ENCODE measurements at places on chromosomes 7 and 10. TPM values are rescaled to one million over a fixed set of nuclear protein-coding genes. Genes with fewer than 3 reads are reported as not detected.

DNA sequence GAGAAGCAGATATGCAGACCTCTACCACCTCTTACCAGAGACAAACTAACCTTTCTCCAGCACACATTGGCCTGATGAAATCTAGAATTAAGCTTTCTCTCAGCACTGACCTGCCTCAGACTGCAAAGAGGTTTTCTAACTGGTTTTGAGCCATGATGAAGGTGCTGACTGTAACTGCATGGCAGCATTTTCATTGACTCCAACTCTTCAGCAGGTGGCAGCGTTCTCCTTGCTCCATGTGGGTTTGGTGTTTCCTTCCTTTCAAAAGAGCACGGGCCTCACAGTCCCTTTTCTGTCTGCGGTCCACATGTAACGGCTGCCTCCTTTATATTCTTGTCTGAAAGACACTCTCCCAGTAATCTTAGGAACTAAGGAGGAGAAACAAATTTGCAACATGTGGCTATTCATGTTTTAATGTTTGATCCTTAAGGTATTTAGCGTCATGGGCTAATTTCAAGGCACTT is 12.6 kb downstream of the KLLN start:
- peak; percentile 42 for DNase-seq

DNA sequence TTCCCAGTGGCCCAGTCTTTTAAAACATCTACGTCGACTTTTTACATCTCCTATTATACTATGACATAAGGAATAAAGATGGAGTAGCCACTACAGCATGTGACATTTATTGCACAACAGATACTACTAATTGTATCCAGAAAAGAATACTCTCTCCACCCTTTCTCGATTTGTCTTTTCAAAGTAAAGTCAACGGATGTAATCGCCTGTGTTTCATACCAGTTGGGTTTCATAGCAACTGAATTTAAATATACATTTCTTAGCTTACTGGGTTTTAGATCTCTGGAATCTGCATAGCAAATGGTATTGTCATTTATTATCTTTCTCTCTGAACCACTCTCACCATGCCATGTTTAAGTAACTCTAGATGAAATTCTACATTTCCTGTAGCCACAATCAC is 86.4 kb upstream of the TRIL start:
- DNase-seq: no peak

The ADAM22 gene
- not detected for total RNA-seq

DNA sequence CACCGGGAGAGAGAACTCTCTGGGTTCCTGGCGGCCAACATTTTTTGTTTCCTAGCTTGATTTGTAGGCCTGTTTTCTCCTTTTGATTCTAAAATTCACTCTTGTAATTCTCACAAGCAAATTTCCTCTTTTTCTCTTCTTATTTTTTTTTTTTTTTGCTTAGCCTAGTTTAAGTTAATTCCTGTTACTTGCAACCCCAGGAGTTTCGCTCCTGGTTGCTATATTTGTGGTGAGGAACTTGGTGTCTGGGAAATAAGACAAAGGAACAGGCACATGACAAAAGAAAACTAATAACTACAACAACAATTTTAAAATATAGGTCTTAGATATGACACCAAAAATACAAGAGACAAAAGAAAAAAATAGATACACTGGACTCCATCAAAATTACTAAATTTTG is 6.7 kb downstream of the AOAH start:
- no peak for DNase-seq

DNA sequence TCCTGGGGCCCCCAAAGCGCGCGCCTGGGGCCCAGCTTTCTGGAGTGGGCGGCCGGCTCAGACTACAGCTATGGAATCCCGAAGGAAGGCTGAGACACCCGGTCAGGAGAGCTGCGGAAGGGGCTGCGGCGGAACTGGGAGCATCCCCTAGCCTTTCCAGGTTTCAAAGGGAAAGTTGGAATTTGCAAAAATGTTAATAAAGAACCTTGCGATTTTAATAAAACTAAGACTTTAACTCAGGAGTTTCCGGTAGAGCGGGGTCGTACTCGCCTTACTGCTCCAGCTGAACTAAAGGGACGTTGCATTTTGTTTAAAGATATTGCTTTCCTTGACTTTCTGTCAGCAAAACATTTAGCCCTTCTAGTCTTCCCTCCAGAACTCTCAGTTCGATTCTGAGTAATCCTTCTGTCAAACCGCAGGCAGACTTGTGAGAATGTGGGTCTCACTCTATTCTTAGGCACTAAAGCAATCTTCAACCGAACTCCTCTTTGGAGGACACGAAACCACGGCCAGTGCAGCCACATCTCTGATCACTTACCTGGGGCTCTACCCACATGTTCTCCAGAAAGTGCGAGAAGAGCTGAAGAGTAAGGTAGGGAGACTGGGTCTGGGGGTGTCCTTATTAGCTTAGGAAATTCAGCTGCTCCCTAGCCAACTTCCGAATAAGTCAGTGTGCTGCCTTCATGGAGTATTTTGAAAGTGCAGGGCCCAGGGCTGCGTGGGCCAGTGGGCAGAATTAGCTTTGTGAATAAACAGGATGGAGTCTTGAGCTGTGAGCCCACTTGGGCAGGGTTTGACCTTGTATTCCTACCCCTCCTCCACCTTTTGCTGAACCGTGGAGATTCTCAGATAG is 1.9 kb downstream of the CYP26A1 start:
- no peak for DNase-seq

GRCh38 chr10:122802282-122802681 is 43.4 kb downstream of the CUZD1 start:
- no peak for DNase-seq

GRCh38 chr10:132142396-132143161 is 44.2 kb upstream of the DPYSL4 start:
- peak; percentile 46 for DNase-seq

- peak; percentile 39 for DNase-seq
Measured at GRCh38 chr7:64559206-64559605, 3.7 kb downstream of the ZNF680 start.

DNA sequence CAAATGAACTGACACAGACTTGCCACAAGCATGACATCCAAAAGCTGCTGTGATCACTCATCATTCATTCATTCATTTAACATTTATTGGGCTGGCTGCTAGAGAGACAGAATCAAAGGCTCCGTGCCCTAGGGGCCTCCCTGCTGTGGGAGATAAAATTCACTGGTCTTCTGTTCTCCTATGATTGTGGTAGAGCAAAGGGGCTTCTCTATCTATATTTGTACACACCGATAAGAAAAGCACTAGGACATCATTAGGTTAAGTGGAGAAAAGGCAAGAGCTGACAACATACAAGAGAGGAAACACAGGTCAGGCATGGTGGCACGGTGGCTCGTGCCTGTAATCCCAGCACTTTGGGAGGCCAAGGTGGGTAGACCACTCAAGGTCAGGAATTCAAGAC is 847.0 kb downstream of the TYW1 start:
- no peak for DNase-seq

DNA sequence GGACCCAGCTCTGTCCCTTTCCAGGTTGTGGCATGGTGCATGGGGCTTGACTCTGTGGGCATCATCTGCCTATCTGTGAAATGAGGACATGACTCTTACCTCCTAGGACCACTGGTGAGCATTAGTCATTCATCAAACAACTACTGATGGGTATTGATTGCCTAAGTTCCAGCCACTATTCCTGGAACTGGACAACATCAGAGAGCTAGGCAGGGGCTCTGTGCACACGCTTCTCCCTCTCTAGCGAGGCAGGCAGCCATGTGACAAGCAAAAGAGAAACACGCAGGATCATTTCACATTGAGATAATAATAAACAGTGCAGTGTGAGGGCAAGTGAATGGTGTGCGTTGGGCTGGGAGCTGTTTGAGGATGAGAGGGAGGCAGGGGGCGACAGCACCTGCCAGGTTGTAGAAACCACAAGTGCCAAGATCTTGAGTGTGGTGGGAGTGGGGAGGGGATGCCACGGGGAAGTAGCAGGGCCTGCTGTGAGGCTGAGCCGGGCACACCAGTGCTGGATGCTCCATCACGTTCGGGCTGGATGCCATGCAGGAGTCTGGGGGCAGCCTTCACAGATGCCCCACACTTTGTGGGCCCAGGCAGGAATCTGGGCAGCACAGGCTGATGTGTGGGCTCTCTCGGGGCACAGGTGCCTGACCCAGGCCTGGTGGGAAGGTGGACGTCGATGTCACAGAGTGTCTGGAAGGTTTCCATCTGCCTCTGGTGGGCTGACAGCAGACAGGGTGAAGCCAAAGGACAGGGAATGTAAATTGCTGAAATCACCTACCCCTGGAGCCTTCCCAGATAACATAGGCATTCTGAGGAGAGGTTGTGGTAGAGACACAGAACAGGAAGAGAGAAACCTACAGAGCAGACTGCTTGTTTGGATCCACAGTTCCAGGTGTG is 405.5 kb downstream of the RPS24 start:
- no peak for DNase-seq

DNA sequence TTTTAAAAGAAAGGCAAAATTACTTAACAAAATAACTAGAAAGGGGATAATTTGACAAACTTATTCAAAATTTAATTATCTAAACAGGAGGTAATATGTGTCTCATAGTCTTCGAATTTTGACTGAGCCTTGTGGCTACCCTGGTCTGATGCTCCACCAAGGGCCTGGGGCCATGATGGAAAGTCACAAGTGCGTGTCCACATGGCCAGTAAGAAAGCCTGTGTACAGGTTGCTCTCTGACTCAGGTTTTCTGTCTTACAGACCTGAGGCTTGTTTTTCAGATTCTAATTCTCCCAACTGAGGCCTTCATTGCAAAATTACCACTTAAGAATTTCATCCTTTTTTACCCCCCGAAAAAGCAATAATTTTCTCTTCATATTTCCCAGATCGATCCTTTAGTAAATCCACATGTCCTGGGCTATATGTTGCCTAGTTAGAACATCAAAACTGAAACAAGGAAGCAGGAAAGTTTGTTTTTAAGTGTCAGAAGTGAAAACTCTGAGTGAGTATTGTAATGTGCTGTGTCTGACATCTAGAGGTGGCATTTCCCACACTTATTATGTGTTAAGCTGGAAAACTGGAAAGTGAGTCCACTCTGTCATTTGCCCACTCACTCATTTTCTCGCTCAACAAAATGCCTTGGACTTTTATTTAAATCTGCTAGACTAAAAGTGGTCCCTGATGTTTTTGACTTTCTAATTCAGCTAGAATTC is 10.0 kb downstream of the CYP3A43 start:
- DNase-seq: no peak

DNA sequence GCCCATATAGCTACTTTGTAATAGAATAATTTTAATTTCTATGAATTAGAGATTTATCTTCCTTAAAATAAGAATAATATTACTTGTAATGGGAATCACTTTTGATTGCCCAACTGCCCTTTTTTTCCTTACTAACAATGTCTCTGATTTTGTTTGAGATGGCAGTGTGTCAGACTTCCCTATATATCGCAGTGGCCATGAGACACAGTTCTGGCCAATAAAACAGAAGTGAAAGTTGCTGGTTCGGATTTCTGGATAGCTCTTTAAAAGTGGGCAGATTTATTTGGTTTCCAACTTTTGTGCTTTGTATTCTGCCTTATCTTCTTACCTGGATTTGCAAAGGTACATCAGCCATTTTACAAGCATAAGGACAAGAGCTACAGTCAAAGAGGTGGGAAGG is 170.2 kb downstream of the PPP1R17 start:
- DNase-seq: no peak

DNA sequence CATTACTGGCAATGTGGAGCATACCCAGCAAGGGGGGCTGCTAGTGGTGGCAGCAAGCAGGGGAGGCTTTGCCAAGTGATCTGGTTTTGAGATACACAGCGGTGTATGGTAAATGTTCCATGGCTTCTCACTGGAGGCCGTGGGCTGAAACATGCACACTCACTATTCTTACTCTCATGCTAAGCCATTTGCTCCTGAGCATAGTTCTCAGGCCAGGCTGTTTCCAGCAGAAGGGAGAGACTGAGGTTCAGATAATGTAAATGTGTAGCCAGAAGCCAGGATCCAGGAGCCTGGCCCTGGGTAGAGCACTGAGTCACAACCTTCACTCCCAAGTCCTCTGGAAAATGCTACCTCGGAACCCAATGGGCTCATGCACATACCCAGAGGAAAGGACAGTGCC is 757.9 kb downstream of the GRID1 start:
- no peak for DNase-seq

The KLF14 gene
- total RNA-seq: not detected

The SLC16A9 gene
- 4.0 TPM for total RNA-seq

The CYP3A7 gene
- total RNA-seq: not detected

DNA sequence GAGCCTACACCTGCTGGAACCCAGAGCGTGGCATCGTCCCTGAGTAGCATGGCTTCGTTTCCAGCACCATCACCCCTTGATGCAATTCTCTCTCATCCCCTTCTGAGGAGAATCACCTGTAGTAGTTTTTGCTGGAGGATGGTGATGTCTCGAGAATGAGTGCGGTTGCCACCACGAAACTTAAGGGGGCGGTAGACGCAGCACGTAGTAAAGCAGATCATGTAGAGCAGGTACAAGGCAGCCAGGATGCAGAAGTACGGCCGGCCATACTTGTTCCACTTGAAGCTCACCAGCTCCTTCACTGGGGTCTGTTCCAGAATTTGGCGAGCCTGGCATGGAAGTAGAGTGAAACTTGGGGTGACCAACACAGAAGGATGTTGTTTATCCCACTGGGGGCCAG is 8.1 kb downstream of the TRPV5 start:
- DNase-seq: no peak

The C7orf57 gene
- total RNA-seq: not detected

DNA sequence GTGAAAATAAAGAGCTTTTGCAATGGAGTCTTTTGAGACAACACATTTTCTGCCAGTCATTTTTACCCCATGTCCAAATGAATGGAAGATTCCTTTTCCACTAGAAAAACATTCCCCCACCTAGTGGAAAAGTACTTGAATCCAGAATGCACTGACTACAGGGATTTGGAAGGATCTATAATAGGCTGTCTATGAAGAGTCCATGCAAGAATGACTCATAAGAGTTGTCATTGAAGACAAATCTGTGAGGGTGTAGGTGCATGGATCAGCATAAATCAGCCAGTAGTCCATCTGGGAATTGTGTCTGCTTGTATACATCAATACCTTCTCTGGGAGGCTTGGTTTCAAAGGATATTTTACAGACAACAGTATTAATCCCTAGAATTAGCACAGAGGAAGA is 32.5 kb upstream of the TRUB1 start:
- DNase-seq: no peak

The SVOPL gene
- total RNA-seq: not detected

DNA sequence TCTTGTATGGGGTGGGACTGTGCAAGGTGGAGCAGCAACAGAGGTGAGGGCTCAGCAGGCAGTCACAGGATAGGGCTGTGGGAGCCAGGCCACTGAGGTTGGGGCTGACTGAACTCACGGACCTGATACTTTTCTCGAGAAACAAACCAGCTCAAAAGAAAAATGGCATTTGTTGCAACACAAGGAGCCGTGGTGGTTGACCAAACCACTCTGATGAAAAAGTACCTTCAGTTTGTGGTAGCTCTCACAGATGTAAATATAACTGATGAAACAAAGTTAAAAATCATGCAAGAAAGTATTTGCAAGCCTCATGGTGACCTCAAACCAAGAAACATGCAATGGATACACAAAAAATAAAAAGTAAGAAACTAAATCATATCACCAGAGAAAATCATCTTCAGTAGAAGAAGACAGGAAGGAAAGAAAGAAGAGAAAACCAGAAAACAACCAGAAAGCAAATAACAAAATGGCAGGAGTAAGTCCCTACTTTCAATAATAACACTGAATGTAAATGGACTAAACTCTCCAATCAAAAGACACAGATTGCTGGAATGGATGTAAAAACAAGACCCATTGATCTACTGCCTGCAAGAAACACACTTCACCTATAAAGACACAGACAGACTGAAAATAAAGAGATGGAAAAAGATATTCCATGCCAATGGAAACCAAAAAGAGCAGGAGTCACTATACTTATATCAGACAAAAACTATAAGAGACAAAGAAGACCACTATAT is 48.9 kb upstream of the DUSP5 start:
- no peak for DNase-seq

Measured in MG63 (cell line).